ENCODE measurements at places on chromosomes 5 and 9. TPM values are rescaled to one million over a fixed set of nuclear protein-coding genes. Genes with fewer than 3 reads are reported as not detected.

DNA sequence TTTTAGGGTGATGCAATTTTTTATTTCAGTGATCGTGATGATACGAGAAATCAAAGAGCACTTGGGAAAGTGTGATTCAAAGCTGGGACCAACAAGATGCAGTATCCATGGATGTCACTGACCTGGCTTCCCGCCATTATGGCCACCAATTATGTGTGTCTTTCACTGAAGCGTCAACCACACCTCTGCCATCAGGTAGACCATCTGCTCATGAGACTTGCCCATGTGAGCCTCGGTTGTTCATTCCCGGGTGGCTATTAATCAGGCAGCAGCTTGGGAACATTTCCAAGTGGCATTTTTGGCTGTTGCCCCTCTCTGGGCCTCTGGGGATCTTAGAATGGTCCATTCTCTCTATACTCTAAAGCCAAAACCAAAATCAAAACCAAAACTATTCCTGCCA is 436.0 kb upstream of the ADAMTSL1 start:
- no peak for DNase-seq

- DNase-seq = no peak
These were observed 55.2 kb upstream of the TMEM215 start for GRCh38 chr9:32728181-32728580.

- DNase-seq = no peak
These were observed 173.0 kb upstream of the FBXL7 start for GRCh38 chr5:15326932-15327331.

Gene OR1Q1
- total RNA-seq = not detected

All from left lung (tissue), 14 donors.